ENCODE measurements at places on chromosomes 4 and X.

GRCh38 chrX:108000751-108001150 lies 18.6 kb upstream of the TEX13B start:
- peak; percentile 77 for DNase-seq

- DNase-seq, result no peak
These were observed 640.6 kb downstream of the SPRY1 start for GRCh38 chr4:124037236-124037635.

GRCh38 chr4:931194-931959 lies 739 bp downstream of the GAK start:
- no peak for DNase-seq

- no peak for DNase-seq
These were observed 3.1 kb downstream of the PPA2 start for GRCh38 chr4:105470766-105471165.

DNA sequence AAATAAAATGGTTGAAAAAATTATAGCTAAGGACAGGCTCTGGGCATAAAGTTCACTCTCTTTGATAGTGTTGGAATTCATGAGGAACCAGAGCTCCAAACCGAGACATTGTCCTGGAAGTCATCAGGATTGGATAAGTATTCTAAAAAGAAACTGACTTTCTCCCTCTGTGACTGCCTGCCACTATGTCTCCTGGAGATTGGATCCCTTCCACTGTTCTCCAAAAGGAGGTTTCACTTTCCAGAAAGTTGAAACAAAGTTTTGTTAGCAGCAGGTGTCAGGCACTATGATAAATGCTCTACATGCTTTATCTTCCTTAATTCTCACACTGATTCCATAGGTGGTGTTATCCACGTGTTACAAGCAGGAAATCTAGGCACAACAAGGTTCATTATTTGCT lies 16.8 kb downstream of the BANK1 start:
- no peak for DNase-seq

DNA sequence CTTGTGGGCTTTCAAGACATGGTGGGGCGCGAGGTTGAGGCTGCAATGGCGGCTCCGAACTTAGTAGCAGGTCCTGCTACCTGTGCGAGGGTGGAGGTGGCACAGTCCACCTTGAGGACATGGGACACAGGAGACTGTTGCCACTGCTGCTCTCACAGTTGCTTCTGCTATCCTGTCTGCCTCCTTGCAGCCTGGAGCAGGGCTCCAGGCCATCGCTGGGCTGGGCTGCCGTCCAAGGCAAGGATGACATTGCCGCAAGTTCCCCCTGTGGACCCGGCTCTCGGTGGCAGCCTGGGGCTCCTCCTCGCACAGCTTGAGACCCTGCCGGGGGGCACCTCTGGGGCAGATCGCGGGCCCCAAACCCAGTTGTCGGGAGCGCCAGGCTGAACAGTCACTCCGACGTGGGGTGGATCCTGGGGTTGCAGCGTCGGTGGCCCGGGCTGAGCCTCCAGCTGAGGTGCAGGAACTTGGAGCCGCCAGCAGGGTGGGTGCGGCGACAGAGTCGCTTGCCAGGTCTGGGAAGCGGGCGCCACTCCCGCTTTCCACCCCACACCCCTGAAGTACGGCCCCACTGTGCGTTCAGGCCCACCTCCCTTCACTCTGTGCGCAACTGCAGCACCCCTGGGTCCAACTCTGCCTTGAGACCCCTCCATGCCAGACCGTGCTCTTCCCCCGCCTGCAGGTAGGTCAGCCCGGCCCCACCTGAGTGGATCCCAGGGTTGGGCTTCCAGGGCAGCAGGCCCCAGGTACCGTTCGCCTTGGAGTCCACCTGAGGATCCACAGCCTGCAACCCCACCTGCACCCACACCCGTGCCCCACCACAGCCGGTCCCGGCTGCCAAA lies 192.7 kb upstream of the NUDT6 start:
- DNase-seq, result no peak

GRCh38 chr4:47838445-47838844 lies 578 bp upstream of the CORIN start:
- peak; percentile 17 for DNase-seq

DNA sequence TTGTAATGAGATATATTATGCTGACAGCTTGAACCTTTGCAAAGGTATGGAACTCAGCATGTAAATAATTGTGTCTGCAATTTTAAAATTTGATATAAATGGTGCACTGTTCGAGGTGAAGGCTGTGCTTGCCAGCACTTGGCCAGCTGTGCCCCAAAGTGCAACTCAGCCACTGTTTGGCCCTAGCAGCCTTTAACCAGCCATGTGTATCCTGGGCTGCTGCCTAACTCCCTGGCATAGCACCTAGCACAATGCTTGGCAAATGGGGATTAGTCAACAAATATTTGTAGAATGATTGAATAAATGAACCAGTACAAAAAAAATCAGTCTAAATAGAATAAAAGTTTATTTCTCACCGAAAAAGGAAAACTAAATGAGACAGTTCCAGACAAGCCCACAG lies 83.8 kb upstream of the ZIC3 start:
- no peak for DNase-seq

GRCh38 chr4:154686838-154687237 lies 57.0 kb upstream of the LRAT start:
- DNase-seq, result no peak

GRCh38 chr4:157372154-157372553 lies 151.6 kb downstream of the GRIA2 start:
- DNase-seq, result no peak

DNA sequence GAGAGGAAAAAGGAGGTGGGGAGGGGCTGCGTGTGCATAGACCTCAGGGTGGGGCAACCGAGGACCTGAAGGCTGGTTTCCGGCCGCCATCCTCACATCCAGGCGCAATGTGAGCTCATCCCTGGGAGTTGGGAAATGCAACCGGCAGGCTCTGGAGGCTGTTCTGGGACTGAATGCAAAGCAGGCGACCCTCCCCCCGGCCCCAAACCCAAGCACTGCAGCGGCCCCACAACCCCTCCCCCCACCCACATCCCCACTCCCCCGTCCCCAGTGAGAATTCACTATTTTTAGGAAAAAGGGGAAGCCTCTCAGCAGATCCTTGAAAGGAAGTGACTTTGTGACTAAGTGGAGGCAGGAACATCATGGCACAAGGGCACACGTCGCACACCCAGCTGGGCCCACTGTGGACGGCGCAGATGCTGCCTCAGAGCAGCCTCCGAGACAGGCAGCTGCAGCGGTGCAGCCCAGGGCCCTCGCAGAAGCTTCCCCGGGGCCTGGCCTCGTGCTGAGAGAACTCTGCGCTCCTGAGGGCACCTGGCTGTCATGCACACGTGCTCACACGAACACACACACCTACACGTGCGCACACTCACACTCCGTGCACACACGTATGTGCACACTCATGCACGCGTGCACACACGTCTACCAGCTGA lies 1.3 kb upstream of the PDE6B start:
- DNase-seq, result no peak

- DNase-seq, result no peak
These were observed 6.2 kb upstream of the PLCXD1 start for GRCh38 chrX:274904-275475.

DNA sequence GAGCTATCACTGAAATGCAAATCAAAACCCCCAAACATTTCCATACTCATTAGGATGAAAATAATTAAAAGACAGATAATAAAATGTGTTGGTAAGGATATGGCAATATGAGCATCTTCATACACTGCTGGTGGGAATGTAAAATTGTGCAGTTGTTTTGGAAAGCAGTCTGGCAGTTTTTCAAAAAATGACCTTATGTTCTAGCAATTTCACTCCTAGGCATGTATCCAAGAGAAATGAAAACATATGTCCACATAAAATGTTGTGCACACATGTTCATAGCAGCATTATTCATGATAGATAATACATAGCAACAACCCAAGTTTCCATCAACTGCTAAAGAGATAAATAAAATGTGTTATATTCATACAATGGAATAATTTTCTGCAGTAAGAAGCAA lies 14.8 kb upstream of the GPRASP2 start:
- DNase-seq, result no peak

- no peak for DNase-seq
These were observed 341.4 kb downstream of the DHRSX start for GRCh38 chrX:2159393-2159792.

- DNase-seq, result no peak
These were observed 112.2 kb upstream of the ANXA3 start for GRCh38 chr4:78439328-78439727.

DNA sequence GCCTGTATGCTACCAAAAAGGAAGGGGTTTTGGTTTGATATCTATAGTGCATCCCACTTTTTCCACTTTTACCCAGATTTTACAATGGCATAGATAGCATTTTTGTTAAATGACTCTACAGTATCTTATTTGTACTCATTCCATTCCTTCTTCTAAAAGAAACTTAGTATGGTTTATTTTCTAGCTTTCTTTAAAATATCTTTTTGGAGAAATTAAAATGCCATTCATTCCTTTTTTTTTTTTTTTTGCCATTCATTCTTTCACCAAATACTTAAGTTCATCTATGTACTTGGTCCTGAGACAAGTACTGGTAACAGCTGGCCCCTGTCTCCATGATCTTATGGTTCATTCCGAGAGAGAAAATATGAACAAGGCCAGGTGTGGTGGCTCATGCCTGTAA lies 49.1 kb downstream of the MID1 start:
- DNase-seq, result no peak

- DNase-seq, result no peak
These were observed 522.3 kb downstream of the TRIML1 start for GRCh38 chr4:188661502-188661901.

- DNase-seq, result no peak
These were observed 52.3 kb downstream of the LGI2 start for GRCh38 chr4:24978291-24979075.

GRCh38 chrX:129622757-129623301 lies 31.9 kb downstream of the APLN start:
- DNase-seq, result no peak

DNA sequence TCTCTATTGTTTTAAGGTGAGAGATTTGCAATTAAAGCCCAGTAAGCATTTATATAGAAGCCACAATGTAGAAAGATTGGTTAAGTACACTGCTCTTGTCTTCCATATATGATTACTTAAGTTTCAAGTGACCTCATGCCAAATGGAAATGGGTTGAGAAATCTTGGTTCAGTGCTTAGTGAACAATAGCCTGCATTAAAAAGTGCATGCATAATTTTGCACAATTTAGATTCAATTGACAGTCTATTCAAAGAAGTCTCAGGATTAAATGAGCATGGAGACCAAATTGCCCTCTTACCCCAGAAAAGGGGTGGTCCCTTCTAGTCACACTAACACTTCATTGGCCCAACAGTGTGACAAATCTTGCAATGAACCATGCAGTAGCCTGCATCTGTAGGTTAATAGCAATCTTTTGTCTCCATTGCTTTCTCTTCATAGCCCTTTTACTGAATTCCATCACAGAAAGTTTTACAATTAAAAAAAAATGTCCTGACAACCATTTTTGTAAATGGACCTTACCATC lies 93.6 kb downstream of the HHIP start:
- no peak for DNase-seq

DNA sequence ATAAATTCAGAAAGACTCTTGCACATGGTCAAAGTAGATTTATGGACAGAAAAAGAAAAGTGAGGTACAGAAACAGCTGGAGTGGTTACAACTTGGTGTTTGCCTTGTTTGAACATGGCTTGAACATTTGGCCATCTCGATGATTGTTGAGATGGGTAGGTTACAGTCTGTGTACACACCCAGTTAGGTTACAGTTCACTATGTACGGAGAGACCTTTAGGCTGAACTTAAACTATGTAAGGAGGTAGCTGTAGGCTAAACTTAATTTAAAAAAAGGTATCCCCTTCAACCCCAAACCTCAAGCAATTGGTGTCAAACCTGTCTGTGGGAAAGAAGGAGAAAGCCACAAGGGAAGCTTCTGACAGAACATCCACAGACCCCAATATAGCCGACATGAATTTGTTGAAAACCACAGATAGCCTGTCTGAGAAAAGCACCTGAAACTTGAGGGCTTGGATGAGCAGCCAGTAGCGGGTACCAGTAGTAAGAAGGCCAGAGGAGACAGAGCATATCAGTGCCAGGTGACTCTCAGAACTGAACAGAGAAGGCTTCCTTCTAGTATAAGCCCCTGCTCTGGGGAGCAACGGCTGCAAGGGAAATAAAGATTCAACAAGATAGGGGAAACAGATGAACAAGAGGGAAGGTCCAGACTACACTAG lies 247.9 kb upstream of the GALNTL6 start:
- DNase-seq, result no peak

DNA sequence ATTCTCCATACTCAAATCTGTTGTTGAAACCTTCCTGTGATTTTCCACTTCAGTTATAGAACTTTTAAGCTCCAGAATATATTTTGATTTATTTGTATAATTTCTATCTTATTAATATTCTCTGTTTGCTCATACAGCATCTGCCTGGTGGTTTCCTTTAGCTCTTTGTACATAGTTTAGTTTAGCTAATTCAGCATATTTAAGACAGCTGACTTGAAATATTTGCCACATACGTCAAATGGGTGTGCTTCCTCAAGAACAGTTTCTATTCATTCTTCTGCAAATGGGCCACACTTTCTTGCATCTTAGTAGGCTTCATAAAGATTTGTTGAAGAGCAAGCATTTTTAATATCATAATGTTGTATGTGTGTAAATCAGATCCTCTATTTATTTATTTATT lies 101.8 kb downstream of the MAGEC1 start:
- no peak for DNase-seq

- no peak for DNase-seq
These were observed 65.9 kb downstream of the VEGFC start for GRCh38 chr4:176726803-176727202.

- DNase-seq, result no peak
These were observed 5.4 kb downstream of the TSPAN5 start for GRCh38 chr4:98652996-98653395.

GRCh38 chr4:75908555-75908954 lies 6.3 kb upstream of the PPEF2 start:
- DNase-seq, result no peak

DNA sequence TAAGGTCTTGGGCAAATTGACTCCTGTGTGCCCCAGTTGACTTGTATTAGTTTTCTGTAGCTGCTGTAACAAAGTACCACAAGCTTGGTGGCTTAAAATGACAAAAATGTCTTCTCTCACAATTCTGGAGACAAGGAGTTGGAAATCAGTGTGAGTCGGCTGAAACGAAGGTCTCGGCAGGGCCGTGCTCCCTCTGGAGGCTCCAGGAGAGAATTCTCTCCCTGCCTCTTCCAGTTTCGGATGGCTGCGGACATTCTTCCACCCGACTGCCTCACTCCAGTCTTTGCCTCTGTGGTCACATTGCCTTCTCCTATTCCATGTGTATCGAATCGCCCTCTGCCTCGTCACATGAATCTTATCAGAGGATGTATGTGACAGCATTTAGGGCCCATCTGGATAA lies 66.0 kb upstream of the PHOX2B start:
- DNase-seq, result no peak

GRCh38 chr4:60817609-60818008 lies 382.5 kb upstream of the ADGRL3 start:
- no peak for DNase-seq

Measured in NCI-H1105 treated with DMSO at 0.1 percent for 48 hours (cell line).